Cerebellum (tissue), 4 donors: ENCODE measurements at places on chromosomes 7 and 10. TPM values are rescaled to one million over a fixed set of nuclear protein-coding genes. Genes with fewer than 3 reads are reported as not detected.

The BTBD16 gene
- not detected for total RNA-seq

The RPP38 gene
- total RNA-seq, result 5.9 TPM

The IDI2 gene
- not detected for total RNA-seq

The KCNH2 gene
- 14.2 TPM for total RNA-seq

The KLF14 gene
- not detected for total RNA-seq
